ENCODE measurements at places on chromosomes 13 and 19.

GRCh38 chr13:100809129-100809390 lies 134.5 kb upstream of the TMTC4 start:
- no peak for DNase-seq

GRCh38 chr19:2416321-2417097 lies 10.9 kb downstream of the TIMM13 start:
- no peak for DNase-seq

DNA sequence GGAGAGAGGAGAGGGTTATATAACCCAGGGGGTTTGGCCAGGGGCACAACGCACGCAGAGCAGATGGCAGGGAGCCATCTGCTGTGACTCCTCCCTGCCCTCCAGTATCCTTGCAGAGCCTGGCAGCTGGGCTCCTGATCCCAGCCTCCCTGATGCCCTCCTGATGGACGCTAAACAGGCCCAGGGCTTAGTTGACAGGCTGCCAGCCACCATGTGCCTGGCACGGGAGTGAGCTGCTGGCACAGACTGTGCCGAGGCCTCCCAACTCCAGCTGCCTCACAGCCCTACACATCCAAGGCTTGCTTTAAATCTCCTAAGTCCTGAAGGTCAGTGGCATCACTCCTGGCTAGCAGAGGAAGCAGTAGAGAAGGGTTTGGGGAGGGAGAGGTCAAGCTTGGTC lies 16.7 kb downstream of the SYDE1 start:
- DNase-seq = no peak

DNA sequence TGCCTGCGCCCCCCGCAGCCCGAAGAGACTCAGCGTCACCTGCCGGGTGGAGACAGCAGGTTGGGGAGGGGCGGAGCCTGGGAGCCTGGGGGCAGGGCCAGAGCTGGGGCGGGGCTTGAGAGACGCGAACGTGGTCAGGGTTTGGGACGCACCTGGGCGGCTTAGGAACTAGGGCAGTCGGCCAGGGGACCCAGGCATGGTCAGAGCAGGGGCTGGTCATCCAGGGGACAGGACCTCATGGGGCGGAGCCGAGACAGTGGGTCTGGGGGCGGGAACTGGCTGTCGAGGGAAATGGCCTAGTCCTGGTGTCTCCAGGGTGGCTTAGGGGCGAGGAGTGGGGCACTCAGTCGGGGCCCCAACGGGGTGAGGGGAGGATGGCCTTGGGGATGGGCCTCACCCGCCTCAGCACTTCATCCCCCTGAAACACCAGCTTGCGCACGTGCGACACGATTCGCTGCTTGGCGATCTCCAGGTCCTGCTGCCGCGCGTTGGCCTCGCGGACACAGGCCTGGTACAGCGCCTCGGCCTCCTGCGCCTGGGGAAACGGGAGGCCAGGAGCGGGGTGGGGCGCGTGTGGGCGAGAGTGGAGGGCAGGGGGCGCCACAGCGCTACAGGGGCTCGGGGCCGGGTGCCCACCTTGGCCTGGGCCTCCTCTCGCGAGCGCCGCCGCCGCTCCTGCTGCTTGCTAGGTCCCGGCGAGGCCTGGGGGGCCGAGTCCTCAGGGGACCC lies 5.8 kb downstream of the GMIP start:
- DNase-seq = no peak

DNA sequence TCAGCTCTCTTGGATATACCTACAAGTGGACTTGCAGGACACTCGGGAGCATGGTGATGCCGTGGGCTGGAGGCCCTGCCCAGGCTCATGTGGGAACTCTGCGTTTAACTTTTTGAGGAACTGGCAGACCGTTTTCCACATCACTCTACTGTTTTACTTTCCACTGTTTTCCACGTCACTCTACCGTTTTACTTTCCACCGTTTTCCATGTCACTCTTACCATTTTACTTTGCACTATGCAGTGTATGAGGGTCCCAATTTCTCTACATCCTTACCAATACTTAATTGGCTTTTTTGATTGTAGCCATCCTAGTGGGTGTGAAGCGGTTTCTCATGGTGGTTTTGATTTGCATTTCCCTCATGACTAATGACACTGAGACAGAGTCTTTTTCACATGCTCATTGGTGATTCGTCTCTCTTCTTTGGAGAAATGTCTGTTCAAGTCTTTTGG lies 40.5 kb downstream of the GATAD2A start:
- DNase-seq = peak; percentile 56

DNA sequence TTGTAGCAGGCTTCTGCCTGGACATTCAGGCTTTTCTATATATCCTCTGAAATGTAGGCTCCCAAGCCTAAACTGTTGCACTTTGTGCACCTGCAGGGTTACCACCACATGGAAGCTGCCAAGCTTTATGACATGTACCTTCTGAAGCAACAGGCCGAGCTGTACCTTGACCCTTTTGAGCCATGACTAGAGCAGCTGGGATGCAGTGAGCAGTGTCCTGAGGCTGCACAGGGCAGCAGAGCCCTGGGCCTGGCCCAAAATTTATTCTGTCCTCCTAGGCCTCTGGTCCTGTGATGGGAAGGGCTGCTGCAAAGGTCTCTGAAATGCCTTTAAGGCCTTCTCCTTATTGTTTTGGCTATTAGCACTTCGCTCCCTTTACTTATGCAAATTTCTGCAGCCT lies 23.5 kb upstream of the CD177 start:
- no peak for DNase-seq

DNA sequence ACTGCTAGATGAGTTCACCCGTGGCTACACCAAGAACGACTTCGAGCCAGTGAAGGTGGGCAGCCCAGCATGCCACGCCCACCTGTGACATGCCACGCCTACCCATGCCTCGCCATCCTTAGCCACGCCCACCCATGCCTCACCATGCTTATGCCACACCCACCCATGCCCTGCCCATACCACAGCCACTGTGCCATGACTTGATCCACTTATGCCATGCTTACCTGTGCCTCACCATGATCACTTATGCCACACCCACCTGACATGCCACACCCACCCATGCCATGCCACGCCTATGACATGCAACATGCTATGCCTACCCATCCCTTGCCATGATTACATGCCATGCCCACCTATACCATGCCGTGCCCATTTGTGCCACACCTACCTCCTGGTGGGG lies 12.9 kb upstream of the USE1 start:
- DNase-seq = no peak

GRCh38 chr19:46919324-46919723 lies 58.5 kb downstream of the ARHGAP35 start:
- DNase-seq = peak; percentile 54

All from renal cortical epithelial cell (primary cell).